ENCODE measurements at places on chromosomes 4 and X.
A peak's percentile ranks its signal among the peaks of the same experiment; 100 is the strongest.

GRCh38 chr4:168998596-168998995 is 11.5 kb downstream of the CBR4 start:
- peaks cover 13% of the 10 kb centered on the region for H3K4me1 ChIP-seq
- H3K27me3 ChIP-seq = no peaks in the 10 kb centered on the region
- peaks cover 18% of the 10 kb centered on the region for H3K36me3 ChIP-seq
- no peak for DNase-seq
- no peak overlapping the region for H3K27ac ChIP-seq
- H3K4me3 ChIP-seq = no peak overlapping the region

DNA sequence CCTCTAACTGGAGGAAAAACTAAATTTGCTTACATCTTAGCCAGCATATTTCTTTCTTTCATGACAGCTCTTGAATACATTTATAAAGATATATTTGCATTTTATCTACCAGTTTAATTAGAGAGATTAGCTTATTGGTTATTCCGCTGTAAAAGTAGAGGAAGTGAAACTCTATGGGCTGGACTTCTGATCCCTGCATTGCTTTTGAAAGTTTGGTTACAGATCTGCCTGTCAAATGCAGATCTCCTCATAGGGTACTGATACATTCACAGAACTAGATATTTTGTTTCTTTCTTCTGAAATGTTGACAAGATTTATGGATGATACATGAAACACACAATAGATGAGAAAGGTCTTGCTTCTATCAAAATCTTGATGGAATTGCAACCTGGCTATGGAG is 581.4 kb upstream of the AADAT start:
- H3K4me1 ChIP-seq = no peaks in the 10 kb centered on the region
- no peak overlapping the region for H3K4me3 ChIP-seq
- no peak overlapping the region for H3K27ac ChIP-seq
- H3K27me3 ChIP-seq = no peaks in the 10 kb centered on the region
- H3K36me3 ChIP-seq = no peaks in the 10 kb centered on the region

DNA sequence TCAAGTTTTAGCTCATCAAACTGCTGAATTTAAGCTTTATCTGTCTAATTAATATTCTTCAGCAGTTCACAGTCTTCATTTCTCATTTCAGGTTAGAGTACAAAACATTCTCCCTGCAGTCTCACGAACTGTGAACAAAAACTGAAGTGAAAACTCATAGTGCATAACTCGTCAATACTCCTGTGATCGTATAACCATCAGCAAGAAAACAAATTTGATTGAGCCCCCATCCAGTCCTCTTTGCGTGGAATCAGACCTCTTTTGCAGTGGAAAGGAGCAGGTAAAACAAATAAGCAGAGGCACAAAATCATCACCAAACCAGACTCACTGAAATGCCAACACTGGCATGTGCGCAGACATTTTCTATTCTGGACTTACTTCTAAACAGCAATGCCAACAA is 12.7 kb downstream of the ADAM29 start:
- no peak overlapping the region for H3K4me3 ChIP-seq
- no peaks in the 10 kb centered on the region for H3K27me3 ChIP-seq
- DNase-seq = no peak
- no peaks in the 10 kb centered on the region for H3K4me1 ChIP-seq
- H3K27ac ChIP-seq = no peak overlapping the region
- no peaks in the 10 kb centered on the region for H3K36me3 ChIP-seq

DNA sequence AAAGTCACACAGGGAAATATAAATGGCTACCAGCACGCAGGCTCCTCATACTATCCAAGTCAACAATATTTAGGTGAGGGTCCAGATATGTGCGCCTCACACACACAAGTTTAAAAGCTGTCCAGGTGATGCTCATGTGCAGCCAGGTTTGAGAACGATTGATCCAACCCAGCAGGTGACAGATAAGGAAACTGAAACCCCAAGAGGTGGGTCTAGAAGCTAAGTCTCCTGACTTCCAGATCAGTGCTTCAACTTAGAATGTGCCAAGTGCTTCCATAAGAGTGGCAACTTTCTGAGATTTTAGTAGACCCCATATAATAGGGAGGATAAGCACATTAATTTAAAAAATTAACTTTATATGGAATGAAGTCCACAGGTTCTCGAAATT is 54.4 kb upstream of the NAP1L5 start:
- H3K4me1 ChIP-seq = peaks cover 3% of the 10 kb centered on the region
- no peak for DNase-seq
- H3K36me3 ChIP-seq = peaks cover 20% of the 10 kb centered on the region
- H3K4me3 ChIP-seq = no peak overlapping the region

DNA sequence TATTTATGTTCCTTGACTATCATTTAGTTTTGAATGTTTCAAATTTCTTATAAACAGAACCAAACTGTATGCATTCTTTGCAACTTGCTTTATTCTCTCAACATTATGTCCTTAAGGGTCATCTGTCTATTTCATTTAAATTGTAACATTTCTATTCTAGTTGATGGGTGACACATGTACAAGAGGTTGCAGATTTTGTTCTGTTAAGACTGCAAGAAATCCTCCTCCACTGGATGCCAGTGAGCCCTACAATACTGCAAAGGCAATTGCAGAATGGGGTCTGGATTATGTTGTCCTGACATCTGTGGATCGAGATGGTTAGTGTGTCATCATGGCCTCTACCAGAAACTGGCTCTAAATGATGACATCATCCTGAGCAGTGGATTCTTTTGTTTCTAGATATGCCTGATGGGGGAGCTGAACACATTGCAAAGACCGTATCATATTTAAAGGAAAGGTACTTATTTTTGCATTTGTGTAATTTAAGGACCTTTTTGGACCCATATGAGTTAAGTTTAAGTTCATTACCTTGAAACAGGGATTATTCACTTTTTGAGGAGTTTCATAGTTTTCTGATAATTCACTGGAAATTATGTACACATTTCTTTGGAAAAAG is 6.1 kb downstream of the LIAS start:
- peaks cover 9% of the 10 kb centered on the region for H3K4me1 ChIP-seq
- H3K36me3 ChIP-seq = peaks cover 2% of the 10 kb centered on the region
- no peak overlapping the region for H3K4me3 ChIP-seq
- no peaks in the 10 kb centered on the region for H3K27me3 ChIP-seq

- H3K4me1 ChIP-seq = peaks cover 5% of the 10 kb centered on the region
- H3K27ac ChIP-seq = no peak overlapping the region
- H3K27me3 ChIP-seq = no peaks in the 10 kb centered on the region
- peaks cover 12% of the 10 kb centered on the region for H3K36me3 ChIP-seq
- H3K4me3 ChIP-seq = no peak overlapping the region
- peak; percentile 61 for DNase-seq
Observed at GRCh38 chr4:8410641-8411271, 29.8 kb downstream of the ACOX3 start.

DNA sequence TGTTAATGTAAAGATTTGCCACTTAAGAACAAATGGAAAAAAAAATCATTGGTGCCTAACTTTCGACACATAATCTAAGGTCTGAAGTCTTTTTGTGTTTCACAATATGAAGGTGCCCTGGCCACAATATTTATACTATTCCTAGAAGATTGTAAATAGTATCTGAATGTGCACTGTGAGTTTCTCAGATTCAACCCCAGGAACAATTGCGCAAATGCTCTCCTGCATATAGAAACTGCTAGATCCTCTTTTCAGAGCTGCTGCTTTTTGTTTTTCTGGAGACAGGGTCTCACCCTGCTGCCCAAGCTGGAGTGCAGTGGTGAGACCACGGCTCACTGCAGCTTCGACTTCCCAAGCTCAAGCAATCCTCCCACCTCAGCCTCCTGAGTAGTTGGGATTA is 480.1 kb upstream of the FTHL17 start:
- no peaks in the 10 kb centered on the region for H3K36me3 ChIP-seq
- H3K27ac ChIP-seq = no peak overlapping the region
- peaks cover 10% of the 10 kb centered on the region for H3K4me1 ChIP-seq
- no peaks in the 10 kb centered on the region for H3K27me3 ChIP-seq
- H3K4me3 ChIP-seq = no peak overlapping the region
- DNase-seq = no peak
